ENCODE measurements at places on chromosomes 6 and 20.

- DNase-seq = no peak
Observed at GRCh38 chr6:30903236-30903635, 4.8 kb upstream of the GTF2H4 start.

DNA sequence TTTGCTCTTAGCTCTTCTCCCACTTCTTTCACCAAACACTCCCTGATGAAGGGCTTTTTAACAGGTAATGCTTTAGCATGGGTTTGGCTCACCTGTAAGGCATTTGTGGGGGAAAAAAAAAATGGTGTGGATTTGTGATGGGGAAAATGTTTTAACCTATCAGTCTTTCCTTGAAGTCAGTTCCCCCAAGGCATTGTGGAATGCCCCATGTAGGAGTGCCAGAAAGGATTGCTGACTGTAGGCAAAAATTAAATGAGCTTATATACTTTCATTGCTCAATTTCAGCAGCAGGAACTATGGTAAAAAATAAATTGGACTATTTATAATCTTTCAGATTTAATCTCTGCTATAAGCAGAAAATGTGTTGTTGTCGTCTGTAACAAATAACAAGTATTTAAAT, 10.6 kb upstream of the SASH1 start:
- no peak for DNase-seq

- no peak for DNase-seq
Observed at GRCh38 chr6:89554106-89554505, 84.4 kb downstream of the LYRM2 start.

- no peak for DNase-seq
Observed at GRCh38 chr6:27651371-27651732, 178.4 kb upstream of the ZNF184 start.

All from NCI-H1048 (cell line).